ENCODE measurements at places on chromosomes 16 and 17.

GRCh38 chr17:55588446-55589242, 77.4 kb upstream of the SMIM36 start:
- no peak for DNase-seq

DNA sequence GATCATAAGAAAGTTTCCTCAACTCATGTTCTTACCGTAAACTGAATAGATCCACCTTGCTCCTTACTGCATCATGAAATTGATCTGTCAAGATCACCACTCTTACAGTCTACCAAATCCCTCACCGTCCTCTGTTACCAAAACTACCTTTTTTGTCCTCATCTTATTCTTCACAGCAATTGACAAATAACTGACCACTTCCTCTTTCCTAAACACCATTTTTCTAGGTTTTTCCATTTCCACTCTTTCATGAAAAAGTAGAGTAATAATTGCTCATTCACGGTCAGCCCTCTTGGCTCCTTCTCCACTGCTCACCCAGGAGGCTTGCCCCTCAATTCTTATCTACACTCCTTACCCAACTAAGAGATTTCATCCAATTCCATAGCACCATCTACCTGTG, 44.9 kb downstream of the ABCA5 start:
- DNase-seq = no peak

- no peak for DNase-seq
Measured at GRCh38 chr17:71188811-71189492, 931.9 kb upstream of the SOX9 start.

DNA sequence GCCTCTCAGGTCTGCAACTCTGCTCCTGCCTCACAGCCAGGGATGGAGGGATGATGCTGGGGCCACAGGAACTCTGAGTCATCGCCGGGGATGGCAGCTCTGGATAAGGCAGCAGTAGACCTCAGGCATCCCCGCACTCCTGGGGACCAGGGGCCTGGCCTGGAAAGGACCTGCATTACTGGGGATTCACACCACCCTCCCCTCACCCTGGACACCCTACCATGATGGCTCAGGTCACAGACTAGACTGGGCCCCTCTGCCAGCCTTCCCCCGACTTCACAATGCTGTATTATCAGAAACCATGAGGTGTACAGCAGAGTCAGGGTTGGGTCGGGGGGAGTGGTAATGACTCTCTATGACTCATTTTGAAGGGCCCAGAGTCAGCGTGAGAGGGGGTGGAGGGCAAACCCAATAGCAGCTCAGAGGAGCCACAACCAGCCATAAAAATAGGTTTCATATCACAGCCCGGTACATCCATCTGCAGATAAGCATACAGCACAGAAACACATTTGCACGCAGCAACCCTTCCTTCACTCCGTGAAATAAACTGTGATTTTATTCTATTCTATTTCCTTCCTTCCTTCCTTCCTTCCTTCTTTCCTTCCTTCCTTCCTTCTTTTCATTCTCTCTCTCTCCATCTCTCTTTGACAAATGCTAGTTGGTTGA, 28.8 kb downstream of the DYNLRB2 start:
- peak; percentile 9 for DNase-seq

GRCh38 chr16:20720251-20720650, 21.4 kb downstream of the THUMPD1 start:
- no peak for DNase-seq

- no peak for DNase-seq
Measured at GRCh38 chr17:1042486-1042885, 45.6 kb downstream of the TIMM22 start.

DNA sequence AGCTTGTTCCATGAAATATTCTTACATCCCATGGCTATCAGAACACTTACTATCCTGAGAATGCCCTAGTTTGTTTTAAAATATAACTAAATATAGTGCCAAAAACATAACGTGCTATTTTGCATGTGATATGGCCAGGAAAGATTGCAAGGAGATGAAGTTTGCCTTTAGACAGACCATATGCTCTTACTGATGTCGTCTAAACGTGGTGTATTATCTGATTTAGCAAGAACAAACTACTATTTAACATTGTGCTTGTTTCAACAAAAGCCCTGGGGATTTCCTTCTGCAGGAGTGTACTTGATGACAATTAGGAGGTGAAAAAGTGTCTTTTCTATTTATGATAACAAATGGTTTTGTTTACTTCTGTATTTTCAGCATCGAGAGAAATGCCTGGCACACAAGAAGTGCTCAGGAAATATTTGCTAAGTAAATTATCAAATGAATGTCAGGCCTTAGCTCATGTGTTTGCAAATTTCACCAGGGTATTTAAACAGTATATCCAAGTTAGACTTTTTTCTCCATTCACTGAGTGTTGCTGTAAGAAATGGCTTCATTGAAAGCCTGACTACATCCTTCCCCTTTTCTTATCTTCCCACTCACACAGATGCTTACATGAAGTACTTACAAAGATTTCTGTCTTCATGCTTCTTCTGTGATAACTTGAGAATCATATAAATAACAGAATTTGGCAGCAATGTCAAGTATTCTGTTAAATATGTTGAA, 1033.6 kb downstream of the CDH8 start:
- no peak for DNase-seq

DNA sequence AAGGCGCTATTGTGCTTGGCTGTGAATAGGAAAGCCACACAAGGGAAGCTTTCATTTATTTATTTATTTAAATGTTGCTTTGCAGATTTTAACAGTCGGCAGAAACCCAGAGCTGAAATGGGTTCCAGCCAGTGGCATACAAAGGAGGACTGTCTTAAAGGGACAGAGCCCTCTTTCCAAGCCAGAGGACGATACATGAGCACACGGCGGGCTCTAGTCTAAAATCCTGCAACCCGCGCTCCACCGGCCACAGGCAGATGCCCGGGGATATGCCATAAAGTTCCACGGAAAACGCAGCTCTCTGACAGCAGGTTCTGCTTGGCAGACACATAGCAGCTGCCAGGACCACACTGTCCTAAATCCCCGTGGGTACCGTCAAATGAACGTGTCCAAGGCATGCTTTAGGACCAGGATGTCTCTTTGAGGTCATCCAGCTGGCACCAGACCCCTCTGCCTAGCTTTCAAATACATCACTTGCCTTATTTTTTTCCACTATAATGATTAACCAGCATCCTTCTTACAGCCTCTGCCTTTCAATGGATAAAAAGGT, 64.6 kb downstream of the CYTH1 start:
- no peak for DNase-seq

DNA sequence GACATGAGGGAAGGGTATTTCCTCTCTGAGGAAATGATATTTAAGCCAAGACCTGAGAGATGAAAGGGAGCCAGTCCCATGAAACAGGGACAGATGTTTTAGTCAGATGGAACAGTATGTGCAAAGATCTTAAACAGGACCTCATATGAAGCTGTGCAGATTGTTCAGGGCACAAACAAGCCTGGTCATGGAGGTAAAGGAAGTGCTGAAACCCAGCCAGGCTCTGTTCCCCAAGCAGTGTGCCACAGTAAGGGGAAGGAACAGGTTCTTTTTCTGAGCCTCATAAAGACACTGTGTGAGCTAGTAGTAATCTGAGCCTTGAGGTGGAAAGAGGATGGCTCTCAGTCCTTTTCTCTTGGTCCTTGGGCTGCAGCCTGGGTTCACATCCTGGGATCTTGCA, 159.9 kb downstream of the ANKFN1 start:
- no peak for DNase-seq

DNA sequence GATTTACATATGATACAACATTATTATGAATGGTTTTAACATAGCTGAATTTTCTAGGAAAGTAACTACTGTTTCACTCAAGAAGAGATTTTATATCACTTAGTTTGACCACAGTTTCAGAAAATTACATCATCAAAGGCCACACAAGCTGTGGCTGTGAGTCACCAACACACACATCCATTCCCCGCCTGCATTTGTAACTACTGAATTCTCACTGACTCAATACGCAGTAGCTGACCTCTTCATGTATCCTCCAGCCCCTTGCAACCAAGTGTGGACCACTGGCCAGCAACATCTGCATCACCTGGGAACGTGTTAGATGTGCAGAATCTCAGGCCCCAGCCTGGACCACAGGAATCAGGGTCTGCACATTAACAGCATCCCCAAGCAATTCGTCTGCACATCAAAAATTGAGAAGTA, 197.6 kb downstream of the XYLT1 start:
- no peak for DNase-seq

GRCh38 chr16:68215302-68215701, 20.6 kb downstream of the ESRP2 start:
- no peak for DNase-seq

DNA sequence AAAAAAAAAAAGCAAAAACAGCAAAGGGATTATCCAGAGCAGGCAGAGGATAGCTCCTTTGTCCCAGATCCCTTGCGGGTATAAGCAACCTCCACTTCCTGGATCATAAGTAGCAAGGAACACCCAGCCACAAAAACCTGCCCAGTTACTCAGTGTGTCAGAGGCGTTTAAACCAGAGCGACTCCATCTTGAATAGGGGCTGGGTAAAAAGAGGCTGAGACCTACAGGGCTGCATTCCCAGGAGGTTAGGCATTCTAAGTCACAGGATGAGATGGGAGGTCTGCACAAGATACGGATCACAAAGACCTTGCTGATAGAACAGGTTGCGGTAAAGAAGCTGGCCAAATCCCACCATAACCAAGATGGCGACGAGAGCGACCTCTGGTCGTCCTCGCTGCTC, 33.4 kb upstream of the HELZ start:
- DNase-seq = no peak

DNA sequence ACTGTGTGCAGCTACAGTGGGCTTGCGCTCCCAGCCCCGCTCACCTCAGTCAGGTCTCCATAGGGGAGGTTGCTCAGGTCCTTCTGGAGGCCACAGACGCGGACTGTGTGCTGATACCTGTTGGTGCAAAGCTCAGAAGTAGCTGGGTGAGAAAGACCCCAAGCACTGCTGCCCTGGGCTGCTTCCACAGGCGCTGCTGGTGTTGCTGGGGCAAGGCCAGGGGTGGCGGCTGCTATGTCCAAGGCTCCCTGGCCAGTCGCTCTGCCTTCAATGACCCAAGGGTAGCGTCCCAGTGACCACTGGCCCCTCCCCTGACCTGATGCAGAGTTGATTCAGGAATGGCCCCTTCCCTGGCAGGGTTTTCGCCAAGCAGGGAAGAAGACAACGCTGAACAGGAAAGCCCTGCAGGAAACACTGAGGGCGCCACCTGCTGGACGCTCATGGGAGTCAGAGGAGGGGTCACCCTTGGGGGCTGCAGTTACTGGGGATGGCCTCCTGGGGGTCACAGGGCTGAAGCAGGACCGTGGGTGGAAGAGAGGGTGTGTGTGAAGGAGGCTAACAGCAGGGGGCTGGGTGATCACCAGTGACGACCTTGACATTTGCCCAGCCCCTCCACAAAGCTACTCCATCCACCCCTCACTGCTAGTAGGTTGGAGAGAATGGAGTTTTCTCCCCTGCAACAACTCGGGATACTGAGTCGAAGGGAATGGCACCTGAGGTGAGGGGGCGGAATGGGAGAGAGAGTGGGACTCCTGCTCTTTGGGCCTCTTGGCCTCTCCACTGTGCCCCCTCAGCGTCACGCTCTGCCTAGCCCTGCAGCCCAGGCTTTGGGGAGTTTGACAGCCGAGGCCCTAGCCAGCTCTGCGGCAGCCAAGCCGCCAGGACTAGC, 38.3 kb downstream of the ABCC12 start:
- DNase-seq = peak; percentile 17

- DNase-seq = no peak
Measured at GRCh38 chr16:89576153-89577054, 846 bp downstream of the CPNE7 start.

GRCh38 chr17:50180620-50181019, 14.8 kb downstream of the SGCA start:
- no peak for DNase-seq

DNA sequence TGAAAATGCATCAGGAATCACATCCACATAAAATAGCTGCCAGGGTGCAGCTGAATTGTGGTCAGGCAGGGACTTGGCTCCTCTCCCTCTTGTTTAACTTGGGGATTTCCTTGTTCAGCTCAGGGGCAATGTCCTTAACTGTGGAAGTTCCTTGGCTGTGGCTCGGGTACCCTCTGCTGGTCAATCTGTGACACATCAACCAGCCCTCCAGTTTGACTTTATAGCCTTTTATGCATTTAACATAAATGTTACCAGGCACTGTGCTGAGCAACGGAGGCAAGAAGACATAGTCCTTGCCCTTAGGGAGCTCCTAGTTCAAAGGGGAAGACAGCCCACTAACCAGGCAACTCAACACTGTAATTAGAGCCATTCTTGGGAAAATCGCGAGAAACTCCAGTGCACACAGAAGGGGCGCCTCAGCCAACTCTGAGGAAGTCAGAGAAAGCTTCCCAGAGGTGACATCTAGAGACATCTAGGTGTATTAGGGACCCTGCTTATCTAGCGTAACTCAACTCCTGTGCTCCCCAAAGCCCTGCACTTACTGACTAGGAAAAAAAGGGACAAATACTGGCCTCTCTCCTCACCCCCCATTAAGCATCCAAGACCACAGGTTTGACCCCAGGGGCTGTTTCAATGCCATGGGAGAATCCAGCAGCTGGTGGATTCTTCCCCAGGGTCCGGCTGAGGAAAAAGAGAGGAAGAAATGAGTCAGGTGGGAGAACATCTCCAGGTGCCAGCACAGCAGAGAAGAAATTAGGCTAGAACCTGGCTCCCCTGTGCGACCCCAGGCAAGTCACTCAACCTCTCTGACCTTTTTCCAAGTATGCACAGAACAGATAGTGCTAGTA, 17.3 kb upstream of the EEF2K start:
- DNase-seq = peak; percentile 65

- no peak for DNase-seq
Measured at GRCh38 chr17:78351449-78352006, 8.3 kb downstream of the SOCS3 start.

DNA sequence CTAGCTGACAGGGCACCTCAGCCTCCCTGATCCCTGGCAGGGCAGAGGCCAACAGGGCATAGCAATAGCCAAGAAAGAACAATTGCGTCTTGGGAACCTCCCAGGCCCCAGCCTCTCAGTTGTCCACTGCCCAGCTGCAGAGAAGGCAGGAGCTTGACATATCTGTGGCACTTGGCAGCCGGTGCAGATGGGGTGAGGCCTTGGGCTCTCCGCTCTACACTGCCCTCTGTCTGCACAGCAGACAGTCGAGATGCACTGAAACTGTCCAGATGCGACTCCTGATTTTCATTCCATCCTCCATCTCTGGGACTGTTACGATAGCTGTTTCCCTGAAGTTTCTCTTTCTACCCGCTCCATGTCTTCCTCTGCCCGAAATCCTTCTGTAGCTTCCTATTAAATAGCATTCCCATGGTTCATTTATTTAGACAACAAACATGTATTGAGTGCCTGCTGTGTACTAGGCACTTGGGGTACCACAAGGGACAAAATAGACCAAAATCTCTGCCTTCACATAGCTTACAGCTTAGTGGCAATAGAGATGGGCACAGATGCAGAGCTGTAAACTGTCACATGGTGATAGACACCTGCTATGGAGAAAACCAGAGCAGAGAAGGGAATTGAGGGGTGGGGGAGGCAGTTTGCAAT, 3.3 kb downstream of the POLR3E start:
- DNase-seq = no peak
